ENCODE measurements at places on chromosomes 1 and 21.

DNA sequence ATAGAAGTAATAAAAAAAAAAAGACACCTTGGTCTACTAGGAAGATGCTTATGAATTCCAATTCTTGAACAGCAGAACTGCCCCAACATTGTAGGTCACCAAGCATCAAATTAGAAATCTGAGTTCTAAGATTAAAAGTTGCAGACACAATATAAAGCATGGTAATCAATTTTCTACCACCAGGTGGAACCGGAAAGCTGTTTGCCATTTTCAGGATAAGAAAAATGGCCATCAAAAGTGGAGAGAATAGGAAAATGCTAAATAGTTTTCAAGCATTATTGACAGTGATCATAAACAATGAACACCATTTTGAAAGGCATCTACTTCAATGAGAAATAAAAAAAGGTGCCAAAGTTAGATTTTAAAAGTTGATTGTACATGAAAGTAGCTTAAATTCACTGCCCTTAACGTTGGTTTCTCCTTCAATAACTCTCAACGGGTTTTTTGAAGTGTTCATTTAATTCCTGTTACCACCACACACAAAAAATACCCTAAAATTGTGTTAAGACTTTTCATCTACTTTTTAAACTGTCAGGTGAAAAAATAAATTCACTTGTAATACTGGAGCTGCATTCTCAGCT lies 252.9 kb downstream of the KCNT2 start:
- DNase-seq, result peak; percentile 38

GRCh38 chr1:54501849-54502248 lies 46.2 kb upstream of the ACOT11 start:
- no peak for DNase-seq

- no peak for DNase-seq
Measured at GRCh38 chr1:156765666-156766065, 1.7 kb upstream of the PRCC start.

- DNase-seq, result no peak
Measured at GRCh38 chr1:87615491-87615890, 286.8 kb downstream of the LMO4 start.

DNA sequence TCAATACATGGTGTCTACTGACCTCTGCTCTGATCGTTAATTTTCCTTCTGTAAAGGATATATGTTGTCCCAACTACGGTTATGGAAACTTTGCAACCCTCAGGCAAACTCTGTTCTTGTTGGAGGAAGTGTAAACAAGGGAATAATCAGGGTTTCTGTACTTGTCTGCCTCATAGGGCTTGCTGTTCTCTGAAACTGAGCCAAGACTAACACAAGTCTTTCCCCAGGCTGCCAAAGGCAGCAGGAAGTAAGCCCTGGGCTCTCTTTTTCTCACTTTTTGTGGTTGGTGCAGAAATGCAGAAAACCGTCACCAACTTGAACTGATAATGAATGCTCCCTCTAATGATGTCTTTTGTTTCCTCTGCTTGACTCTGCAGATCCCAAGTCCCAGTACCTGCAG lies 7.6 kb downstream of the CYP4X1 start:
- DNase-seq, result no peak

- DNase-seq, result no peak
Measured at GRCh38 chr21:34675871-34676270, 7.1 kb downstream of the CLIC6 start.

- no peak for DNase-seq
Measured at GRCh38 chr1:158998037-158998780, 11.5 kb upstream of the IFI16 start.

- DNase-seq, result no peak
Measured at GRCh38 chr1:20080441-20081352, 10.7 kb downstream of the PLA2G5 start.

DNA sequence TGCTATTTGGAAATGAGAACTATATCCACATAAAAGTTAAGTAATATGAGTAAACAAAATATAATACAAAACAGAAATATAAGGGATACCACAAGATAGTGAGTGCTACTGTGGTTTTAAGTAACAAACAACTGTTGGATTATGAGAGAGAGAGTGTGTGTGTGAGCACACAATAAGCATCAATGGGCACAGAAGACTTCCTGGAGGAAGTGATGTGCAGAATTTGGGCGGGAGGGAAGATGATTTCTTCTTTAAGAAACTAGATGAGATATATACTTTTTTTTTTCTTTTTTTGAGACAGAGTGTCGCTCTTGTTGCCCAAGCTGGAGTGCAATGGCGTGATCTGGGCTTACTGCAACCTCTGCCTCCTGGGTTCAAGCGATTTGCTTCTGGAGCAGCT lies 7.9 kb upstream of the IER5 start:
- DNase-seq, result no peak

DNA sequence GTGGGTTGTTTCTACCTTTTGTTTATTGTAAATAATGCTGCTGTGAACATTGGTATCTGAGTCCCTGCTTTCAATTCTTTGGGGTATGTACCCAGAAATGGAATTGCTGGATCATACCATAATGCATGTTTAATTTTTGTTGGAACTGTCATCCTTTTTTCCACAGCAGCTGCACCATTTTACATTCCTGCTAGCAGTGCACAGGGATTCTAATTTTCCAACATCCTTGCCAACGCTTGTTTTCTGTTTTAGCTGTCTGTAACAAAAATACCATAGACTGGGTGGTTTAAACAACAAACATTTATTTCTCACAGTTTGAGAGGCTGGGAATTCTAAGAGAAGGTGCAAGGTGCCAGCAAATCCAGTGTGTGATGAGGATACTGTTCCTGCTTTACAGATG lies 65.1 kb downstream of the RAVER2 start:
- DNase-seq, result no peak

- no peak for DNase-seq
Measured at GRCh38 chr1:164836614-164837018, 277.6 kb downstream of the PBX1 start.

GRCh38 chr1:165442653-165443052 lies 2.3 kb downstream of the RXRG start:
- no peak for DNase-seq

GRCh38 chr21:27464648-27465047 lies 497.8 kb upstream of the ADAMTS5 start:
- peak; percentile 38 for DNase-seq

DNA sequence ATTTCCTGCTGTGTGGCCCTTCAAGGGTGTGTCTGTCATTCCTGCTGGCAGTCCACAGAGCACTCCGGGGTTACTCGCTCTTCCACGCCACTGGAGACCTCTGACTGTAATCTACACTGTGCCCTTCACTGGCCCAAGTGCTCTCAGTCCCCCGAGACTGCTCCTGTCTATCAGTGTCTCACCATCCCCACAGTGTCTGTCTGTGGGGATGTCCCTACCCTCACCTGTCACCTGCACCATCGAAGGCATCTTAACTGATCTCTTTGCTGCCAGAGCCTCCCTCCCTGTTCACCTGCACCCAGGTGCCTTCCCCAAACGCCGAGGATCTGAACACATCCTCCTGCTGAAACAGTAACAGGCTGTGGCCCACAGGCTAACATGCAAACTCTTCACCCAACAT lies 136.7 kb downstream of the MATN1 start:
- DNase-seq, result no peak

GRCh38 chr1:147243228-147243685 lies 773 bp downstream of the CHD1L start:
- no peak for DNase-seq

GRCh38 chr1:94237291-94238226 lies at the start of gene ARHGAP29:
TSS of gene ARHGAP29 (minus strand) at chr1:94237584. CDS start at chr1:94231611, 5,973 bp downstream.
- peak; percentile 65 for DNase-seq

GRCh38 chr1:198287916-198288315 lies 131.1 kb downstream of the NEK7 start:
- no peak for DNase-seq

DNA sequence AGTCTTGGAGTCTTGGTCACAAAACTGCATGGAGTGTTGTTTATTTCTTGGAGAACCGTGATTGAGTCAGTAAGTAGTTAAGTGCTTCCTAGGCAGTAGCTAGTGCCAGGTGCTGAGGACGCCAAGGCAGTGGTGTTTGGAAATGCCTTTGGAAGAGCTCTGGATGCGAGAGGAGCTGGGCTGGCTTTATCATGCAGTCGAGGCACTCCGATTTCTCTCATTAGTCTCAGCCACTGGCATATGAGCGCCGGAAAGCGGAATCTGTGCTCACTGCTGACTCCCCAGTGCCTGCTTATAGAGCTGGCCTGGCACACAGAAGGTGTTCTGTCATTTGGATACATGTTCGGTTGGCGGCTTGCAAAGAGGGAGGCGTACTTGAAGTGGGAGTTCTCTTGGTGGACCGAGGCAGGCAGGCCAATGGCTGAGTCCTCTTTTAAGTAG lies 3.6 kb downstream of the TENT5C start:
- no peak for DNase-seq

DNA sequence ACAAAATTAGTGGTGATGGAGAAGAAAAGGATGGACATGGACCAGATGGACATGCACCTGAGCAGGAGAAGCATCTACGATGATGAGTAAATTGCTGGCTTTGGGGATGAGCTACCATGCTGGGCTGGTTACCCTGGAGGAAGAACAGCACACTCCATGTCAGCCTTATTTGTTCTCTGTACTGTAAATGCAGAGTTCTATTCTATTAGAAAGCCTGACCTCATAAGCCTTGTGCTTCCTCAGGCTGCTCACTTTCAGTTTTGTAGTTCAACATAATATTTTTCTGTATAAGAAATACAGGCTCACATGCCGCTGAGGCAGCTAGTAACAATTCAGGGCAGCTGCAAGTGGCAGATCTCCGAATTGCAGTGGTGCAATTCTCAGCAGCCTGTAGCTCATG lies 249.6 kb downstream of the PLA2G4A start:
- DNase-seq, result no peak

DNA sequence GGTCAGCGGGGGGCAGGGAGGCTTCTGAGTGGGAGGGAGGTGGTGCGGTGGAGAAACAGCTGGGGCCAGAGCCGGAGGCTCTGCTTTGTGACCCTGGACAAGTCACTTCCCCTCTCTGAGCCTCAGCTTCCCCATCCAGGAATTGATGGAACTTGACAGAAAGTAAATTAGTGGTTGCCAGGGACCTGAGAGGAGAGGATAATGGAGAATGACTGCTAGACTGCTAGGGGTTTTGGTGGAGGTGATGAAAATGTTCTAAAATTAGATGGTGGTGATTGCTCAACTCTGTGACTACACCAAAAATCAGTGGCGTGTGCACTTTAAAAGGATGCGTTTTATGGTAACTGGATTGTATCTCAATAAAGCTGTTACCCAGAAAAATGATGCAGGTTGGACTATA lies 100.9 kb downstream of the ARHGEF10L start:
- DNase-seq, result no peak

DNA sequence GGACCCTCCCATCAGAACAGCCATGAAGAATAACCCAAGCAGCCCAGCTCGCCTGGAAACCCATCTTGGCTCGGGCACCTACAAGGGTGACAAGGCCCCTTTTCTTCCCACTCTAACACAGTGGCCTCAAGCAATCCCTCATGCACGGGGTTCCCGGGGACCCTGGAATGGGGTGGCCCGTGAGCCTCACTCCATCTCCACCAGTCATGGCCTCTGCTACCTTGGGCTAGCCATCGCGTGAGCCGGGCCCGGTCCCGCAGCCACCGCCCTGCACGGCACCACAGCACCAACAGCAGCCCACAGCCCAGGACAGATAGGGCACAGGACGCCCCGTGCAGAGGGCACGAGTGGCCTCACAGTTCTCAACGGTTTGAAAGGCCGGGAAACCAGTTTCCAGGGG lies 19.0 kb downstream of the WDR4 start:
- DNase-seq, result no peak

DNA sequence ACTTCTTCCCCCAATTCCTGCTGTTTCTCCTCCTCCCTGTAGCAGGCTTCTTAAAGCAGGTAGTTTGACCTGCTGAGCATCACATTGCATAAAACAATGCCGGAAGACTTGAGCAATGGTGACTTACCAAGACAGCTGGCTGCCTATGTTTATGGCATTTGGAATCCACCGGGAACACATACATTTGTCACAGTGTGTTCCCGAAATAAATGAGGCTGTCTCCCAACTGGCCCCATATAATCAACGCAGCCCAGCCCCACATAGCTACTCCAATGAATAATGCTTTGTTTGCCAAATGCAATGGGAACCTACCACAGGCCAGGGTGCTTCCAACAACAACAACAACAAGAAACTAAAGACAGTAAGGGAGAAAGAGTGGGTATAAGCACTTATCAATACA lies 186.1 kb upstream of the MAP1LC3C start:
- DNase-seq, result no peak

DNA sequence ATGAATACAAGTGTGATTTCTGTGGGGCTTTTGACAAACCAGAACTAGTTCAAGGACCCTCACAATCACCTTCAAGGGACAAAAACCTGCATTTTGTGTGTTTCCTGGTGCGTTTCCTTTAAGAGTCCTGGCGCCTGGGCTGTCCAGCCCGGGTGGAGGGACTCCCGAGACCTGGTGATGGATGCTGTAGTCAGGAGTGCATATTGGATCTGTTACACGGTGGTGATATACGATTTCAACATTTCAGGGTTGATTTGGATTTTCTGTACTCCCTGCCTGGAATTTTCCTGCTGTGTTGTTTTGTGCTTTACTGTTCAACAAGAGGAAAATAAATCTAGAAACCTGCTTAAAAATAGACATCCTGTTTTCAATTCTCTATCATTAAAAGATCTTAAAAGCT lies 162.0 kb downstream of the KIF26B start:
- DNase-seq, result no peak

DNA sequence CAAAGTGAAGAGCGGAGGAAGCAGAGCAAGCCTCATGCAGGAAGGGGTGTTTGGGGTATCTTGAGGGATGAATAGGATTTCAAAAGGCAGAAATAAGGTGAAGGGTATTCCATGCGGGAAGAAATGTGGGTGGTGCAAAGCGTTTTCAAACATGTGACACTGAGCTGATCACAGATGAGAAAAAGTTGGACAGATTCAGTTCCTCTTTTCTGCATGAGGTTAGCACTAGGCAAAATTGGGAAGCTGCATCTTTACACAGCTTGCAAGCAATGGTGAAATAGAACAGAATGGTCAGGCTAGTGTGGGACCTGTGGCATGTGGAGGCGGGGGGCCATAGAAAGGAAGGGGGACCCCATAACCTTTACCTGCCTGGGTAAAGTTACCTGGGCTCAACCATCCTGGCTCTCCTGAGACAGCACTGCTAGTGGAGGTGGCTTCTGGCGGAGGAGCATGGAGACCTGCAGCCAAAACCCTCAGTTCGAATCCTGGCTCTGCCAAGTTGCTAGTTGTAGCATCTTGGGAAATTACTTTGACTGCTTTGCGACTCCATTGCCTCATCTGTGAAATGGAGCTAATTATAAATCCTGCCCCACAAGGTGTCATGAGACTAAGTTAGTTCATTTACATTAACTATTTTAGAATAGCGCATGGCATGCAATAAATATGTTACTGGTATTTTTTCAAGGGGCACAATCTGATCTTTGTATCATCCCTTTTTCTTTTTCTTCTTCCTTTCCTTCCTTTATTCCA lies 16.4 kb downstream of the KCNA10 start:
- DNase-seq, result no peak

GRCh38 chr1:84719543-84720217 lies 29.4 kb upstream of the SSX2IP start:
- DNase-seq, result peak; percentile 35

GRCh38 chr1:10643607-10644306 lies 152.7 kb downstream of the CASZ1 start:
- DNase-seq, result no peak

DNA sequence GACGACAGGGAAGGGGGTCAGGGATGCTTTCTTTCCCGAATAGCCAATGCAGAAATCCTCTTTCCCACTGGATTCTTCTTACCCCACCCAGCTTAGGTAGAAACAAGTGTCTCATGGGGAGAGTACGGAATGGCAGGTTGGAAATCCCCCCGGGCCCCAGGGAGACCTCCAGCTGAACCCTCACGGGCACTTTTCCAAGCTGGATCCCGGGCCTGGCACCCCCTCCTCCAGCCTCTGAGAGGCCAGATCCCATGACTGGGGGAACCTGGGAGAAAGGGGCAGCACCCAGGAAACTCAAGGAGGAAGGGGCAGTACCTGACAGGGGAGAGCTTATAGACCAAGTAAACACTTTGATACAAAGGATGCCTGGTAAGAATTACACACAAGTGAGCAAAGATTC lies 1.3 kb downstream of the PKP1 start:
- no peak for DNase-seq

Measured in fibroblast of villous mesenchyme (primary cell).